Lower leg skin (tissue), 4 donors: ENCODE measurements at places on chromosomes 7 and 10. TPM values are rescaled to one million over a fixed set of nuclear protein-coding genes. Genes with fewer than 3 reads are reported as not detected.
A peak's percentile ranks its signal among the peaks of the same experiment; 100 is the strongest.

The FXYD4 gene
- total RNA-seq: not detected

DNA sequence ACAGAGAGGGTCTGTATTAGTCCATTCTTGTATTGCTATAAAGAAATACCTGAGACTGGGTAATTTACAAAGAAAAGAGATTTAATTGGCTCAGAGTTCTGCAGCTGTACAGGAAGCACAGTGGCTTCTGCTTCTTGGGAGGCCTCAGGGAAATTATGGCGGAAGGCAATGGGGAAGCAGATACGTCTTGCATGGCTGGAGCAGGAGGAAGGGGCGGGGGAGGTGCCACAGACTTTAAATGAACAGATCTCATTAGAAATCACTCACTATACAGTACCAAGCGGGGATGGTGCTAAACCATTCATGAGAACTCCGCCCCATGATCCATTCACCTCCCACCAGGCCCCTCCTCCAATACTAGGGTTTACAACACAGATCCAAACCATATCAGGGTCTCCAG lies 3.7 kb upstream of the CALU start:
- no peak for DNase-seq

- no peak for DNase-seq
Measured at GRCh38 chr7:83807774-83808173, 158.8 kb upstream of the SEMA3E start.

- peak; percentile 99 for DNase-seq
Measured at GRCh38 chr10:68901105-68901927, at the start of gene DDX50. Gene DDX50 (plus strand): TSS chr10:68901315. CDS start chr10:68901385, 70 bp downstream.

- no peak for DNase-seq
Measured at GRCh38 chr7:14858410-14858809, 44.1 kb downstream of the DGKB start.

DNA sequence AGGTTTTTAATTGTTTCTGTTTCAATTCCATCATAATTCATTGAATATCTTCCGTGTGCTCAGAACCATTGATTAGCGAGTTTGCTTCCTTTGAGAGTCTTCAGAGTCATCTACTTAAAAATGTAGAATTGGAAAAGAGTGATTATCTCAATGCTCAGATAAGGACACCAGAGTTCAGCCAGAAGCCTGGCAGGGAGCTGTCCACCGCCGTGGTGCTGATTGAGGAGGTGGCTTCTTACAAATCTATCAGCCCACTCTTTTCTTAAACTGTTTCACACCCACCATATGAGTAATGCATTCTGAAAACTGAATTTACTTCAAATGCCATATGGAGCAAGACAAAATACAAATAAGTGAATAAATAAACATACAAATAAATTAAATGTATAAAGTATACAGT lies 79.3 kb downstream of the INSYN2A start:
- no peak for DNase-seq

GRCh38 chr10:78919181-78919966 lies 149.4 kb upstream of the ZMIZ1 start:
- no peak for DNase-seq

GRCh38 chr7:32957326-32958045 lies at the start of gene FKBP9:
Gene FKBP9 (plus strand): TSS chr7:32957440. CDS start chr7:32957574, 134 bp downstream.
- peak; percentile 98 for DNase-seq

- DNase-seq: no peak
Measured at GRCh38 chr10:70634011-70634410, 31.5 kb upstream of the PRF1 start.

GRCh38 chr10:789831-790701 lies 100.6 kb upstream of the DIP2C start:
- no peak for DNase-seq

- no peak for DNase-seq
Measured at GRCh38 chr7:70694971-70695794, 436.8 kb upstream of the GALNT17 start.

GRCh38 chr7:158407581-158408317 lies 179.9 kb downstream of the PTPRN2 start:
- DNase-seq: no peak
